Posterior cingulate gyrus (tissue), 11 donors: ENCODE measurements at places on chromosomes 2 and 18.

GRCh38 chr2:146837857-146838256, 1007.0 kb upstream of the ACVR2A start:
- DNase-seq: no peak

DNA sequence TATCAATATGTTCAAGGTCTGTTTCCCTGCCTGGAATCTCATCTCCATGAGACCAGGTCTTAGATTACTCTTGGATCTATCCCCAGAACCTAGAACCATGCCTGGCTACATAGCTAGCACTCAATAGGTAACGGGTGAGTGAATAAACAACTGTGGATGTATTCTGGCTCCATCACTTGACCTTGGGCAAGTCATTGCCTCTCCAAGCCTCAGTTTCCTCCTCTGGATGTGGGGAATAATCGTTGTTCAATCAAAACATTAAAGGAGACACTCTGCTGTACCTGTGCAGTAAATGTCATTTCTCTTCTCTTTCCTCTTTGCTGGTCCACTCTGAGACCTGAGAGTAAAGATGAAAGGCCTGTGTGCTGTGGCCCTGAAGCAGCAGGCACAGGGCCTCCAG, 121.5 kb upstream of the MYCN start:
- no peak for DNase-seq

- DNase-seq: no peak
Measured at GRCh38 chr2:24768013-24768412, 25.2 kb downstream of the PTRHD1 start.

DNA sequence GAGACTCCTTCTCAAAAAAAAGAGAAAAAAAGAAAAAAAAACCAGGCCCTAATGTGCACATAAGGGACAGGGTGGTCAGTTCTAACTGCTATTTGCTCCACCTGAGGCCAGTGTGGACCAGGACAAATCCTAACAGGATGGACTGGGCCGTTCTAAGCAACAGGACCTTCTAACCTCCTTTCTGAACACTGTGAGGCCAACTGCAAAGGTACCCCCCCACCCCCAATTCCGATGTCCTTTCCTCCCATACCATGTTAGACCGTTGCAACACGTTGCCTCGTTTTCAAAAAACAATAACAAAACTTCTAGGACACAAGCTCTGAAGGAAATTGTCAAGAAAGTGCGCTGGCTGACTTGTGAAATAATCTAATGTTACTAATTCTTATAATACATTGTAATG, 1.2 kb downstream of the THAP4 start:
- DNase-seq: no peak

GRCh38 chr2:127640082-127641072, 5.6 kb upstream of the GPR17 start:
- no peak for DNase-seq

GRCh38 chr2:3280197-3280596, 97.4 kb downstream of the EIPR1 start:
- DNase-seq: peak; percentile 55

- DNase-seq: peak; percentile 99
Measured at GRCh38 chr2:96265840-96266679, at the start of the genes CIAO1 and TMEM127. CIAO1 (plus strand) TSS chr2:96266225; CDS start chr2:96266351, 126 bp downstream. TMEM127 (minus strand) TSS chr2:96265997; CDS start chr2:96265381, 616 bp downstream.

GRCh38 chr2:227687189-227687588, 20.6 kb downstream of the SCYGR5 start:
- no peak for DNase-seq

DNA sequence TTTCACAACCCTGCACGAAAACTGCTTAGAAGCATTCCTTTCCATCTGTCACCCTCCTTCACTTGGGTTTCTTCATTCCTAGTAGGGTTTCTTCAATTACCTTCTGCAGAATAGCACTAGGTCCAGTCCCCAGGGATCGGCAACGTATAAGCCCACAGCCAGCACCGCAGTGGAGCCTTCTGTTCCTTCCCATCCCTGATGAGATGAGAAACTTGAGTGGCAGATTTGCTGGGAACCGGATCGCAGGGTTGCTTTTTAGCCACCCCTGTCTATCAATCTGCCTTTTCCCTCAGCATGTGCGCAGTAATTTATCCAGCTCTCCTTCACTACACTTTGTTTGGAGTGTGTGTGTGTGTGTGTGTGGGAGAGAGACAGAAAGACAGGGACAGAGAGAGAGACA, 94.2 kb downstream of the CD8B2 start:
- no peak for DNase-seq

DNA sequence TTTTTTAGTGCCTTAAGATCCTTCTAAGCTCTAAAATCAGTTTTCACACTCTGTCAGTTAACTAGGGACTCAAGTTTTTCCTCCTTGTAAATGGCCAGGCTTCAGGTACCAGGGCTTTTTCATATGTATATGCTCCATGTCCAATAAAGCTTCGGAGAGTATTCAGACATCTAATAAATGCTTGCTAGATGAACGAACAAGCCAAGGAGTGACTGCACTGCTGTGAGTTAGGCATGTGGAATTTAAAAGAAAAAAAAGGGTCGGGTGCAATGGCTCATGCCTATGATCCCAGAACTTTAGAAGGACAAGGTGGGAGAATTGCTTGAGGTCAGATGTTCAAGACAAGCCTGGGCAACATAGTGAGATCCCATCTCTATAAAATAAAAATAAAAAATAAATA, 81.9 kb downstream of the CDH2 start:
- DNase-seq: no peak

DNA sequence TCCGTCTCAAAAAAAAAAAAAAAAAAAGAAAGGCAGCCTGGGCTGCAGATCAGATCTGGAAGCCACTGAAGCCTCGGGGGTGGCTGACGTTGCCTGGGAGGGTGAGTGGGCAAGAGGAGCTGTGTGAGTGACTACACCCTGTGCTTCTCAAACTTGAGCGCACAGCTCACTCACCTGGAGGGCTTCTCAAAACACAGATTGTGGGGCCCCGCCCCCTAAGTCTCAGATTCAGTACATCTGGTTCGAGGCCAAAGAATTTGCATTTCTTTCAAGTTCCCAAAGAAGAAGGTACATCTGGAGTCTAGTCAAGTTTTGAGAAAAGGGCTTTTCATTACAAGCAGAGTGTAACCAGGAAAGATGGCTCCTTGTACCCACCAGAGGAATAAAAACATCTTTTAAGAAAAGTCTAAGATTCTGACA, 97.7 kb upstream of the CAB39 start:
- no peak for DNase-seq
